ENCODE measurements at places on chromosomes 5 and 9.

- DNase-seq = no peak
Measured at GRCh38 chr9:6901180-6901579, 143.4 kb downstream of the KDM4C start.

DNA sequence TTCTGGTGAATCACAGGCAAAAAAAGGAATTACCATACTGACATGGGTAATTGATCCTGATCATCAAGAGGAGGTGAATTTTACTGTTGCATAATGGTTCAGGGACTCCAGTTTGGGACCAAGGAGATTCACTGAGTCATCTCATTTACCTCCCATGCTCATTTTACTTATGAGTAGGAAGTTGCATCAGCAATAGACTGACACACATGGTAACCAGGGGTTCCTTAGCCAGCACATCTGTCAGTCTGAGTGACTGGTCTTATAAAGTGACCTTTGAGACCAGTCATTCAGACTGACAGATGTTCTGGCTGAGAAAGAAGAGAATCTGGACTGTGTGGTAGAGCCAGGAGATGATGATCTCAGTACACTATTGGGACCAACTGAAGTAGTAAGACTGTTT lies 384.6 kb upstream of the CD180 start:
- no peak for DNase-seq

DNA sequence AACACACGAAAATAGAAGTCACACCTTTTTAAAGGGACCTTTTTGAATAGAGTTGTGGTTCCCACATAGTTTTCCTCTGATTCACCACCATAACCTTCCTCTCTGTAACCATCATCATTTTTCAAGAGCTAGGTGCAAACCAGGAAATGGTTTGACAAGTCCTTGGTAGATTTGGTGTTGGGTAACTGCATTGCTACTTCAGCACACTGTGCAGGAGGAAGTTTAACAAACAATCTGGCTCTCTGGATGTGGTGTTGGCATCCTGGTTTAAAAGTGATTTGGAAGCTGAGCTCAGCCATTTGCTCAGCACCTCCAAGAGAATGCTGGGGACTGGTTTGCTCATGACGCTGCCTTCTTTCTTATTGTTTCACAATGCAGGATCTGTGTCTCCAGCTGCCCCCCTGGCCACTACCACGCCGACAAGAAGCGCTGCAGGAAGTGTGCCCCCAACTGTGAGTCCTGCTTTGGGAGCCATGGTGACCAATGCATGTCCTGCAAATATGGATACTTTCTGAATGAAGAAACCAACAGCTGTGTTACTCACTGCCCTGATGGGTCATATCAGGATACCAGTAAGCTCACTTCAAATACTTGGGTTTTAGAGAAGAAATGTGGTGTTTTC lies 213.1 kb downstream of the RFK start:
- no peak for DNase-seq

DNA sequence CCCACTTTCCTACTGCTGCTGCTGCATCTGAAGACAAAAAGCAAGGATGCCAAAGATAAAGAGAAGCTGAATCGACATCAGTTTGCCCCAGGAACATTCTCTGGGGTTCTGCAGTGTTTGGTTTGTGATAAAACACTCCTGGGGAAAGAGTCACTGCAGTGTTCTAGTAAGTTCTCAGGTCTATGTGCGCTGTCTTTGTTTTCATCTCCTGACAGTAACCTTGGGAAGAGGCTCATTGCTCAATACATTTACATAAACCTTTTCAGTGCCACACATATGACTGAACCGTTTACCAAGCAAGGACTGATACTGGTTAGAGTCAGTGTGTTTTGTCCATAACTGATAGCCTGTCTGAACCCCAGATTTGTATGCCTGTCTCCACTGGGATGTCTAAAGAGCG lies 232.1 kb downstream of the ARHGEF28 start:
- no peak for DNase-seq

DNA sequence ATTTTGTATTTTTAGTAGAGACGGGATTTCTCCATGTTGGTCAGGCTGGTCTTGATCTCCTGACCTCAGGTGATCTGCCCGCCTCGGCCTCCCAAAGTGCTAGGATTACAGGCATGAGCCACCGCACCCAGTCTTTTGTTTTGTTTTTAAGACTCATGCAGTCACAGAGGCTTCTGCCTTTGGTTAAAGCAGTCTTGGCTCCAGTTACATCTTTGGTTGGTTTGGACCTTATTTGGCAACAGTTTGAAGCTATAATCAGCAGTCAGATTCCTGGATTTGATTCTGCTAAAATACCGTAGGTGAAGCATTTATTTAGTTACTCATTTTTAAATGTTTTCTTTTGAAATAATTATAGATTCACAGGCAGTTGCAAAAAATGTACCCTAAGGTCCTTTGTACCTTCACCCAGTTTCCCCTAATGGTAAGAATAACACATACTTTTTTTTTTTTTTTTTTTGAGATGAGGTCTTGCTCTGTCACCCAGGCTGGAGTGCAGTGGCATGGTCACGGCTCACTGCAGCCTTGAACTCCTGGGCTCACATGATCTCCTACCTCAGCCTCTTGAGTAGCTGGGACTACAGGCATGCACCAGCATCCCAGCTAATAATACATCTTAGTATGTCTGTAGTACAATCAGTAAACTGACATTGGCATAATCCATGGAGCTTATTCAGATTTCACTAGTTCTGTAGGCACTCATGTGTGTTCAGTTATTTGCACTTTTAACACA lies 15.7 kb downstream of the USP20 start:
- no peak for DNase-seq

DNA sequence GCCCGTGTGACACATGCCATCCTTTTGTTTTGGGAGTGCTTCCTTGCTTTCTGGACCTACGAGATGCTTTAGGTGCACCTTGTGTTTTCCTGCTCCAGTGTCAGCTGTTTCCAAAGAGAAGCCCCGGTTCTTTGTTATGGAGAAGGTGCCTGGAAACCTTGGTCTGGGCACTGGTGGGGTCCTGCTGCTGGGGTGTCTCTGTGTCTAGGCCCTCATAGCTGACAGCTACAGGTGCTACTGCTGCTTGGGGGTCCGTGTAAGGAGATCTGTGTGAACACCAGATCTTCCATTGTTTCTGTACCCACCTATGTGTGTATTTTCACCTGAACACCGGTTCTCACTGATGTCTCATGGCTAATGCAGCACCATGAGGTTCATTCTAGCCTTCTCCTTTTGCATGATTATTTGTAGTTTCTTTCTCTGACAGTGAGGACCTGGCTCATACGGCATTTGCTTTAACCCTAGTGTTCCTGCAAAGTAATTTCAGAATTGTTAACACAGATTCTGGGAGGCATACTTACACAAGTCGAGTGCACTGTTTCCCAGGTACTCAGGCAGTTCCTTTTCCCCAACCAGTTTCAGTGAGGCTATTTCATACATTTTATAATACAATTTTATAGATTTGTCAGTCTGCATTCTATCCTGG lies 13.2 kb upstream of the FAM120AOS start:
- DNase-seq = no peak

GRCh38 chr5:134436523-134437339 lies 25.1 kb upstream of the CDKN2AIPNL start:
- no peak for DNase-seq

DNA sequence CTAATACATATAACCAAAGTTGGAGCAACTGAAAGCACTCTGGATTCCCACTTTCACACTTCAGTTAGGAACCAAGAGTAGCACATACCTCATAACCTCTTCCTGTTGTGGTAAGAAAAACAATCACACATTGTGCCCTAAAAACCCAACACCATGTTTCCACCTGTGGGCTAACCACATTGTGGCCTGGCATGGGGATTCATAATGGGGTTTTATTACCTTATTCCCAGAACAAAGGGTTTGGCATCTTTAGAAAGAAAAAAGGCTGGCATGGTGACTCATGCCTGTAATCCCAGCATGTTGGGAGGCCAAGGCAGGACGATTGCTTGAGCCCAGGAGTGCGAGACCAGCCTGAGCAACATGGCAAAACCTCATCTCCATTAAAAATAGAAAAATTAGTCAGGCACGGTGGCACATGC lies 60.6 kb downstream of the HSD17B3 start:
- DNase-seq = no peak

GRCh38 chr5:38871790-38872551 lies 26.2 kb downstream of the OSMR start:
- no peak for DNase-seq

DNA sequence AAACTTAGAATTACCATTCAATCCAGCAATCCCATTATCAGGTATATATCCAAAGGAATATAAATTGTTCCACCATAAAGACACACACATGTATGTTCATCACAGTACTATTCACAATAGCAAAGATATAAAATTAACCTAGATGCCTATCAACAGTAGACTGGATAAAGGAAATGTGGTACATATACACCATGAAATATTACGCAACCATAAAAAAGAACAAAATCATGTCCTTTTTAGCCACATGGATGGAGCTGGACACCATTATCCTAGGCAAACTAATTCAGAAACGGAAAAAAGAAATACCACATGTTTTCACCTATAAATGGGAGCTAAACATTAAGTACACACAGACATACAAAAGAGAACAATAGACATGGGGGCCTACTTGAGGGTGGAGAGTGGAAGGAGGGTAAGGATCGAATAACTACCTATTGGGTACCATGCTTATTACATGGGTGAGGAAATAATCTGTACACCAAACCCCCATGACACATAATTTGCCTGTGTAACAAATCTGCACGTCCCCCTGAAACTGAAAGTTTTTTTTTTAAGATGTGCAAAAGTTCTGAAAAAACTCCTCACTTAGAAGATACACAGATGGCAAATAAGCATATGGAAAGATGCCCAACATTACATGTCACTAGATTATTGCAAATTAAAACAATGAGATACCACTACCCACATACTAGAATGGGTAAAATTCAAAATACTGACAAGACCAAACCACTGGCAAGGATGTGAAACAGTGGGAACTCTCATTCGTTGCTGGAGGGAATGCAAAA lies 313.0 kb upstream of the CD180 start:
- no peak for DNase-seq

Data from NCI-H1694 treated with DMSO at 0.1 percent for 48 hours (cell line).